ENCODE measurements at places on chromosomes 13 and 19.

DNA sequence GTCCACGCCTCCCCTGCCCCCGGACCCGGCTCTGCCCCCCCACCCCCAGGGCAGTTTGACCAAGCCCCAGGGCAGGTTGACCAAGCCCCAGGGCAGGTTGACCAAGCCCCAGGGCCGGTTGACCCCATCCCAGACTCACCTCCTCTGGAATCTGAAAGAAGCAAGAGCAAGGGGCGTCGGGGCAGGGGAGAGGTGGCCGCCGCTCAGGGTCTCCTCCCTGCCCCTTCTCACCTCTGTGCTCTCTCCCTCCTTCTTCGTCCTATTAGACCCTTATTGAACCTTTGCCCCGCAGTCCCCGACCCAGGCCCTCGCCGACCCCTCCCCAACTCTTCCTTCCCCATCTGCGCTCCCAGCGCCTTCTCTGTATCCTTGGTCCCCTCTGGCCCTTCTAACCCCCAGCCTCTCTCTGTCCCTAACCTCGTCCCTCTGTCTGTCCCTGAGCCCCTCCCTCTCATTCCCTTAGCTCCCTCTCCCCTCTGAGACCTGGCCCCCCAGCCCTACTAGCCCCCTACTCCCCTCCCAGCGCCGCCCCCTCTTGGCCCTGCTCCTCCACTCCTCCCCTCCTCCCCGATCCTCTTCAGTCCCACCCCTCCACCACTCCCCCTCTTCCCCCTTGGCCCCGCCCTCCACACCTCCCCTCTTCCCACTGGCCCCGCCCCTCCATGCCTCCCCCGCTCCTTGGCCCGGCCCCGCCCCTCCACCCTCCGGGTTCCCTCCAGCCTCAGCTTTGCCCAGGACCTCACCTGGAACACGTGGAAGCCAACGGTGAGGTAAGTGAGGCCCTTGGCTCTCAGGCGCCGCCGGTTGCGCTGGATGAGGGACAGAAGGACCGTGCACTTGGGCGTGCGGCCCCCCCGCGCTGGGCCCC, 7.6 kb downstream of the CAPN12 start:
- DNase-seq, result peak; percentile 52

GRCh38 chr13:91046715-91047327, 300.7 kb upstream of the MIR17HG start:
- no peak for DNase-seq

GRCh38 chr19:3506384-3507340, 551 bp downstream of the FZR1 start:
- no peak for DNase-seq

GRCh38 chr13:21670006-21670882, 629 bp upstream of the FGF9 start:
- DNase-seq, result no peak

GRCh38 chr13:98476538-98476966, 100.4 kb downstream of the STK24 start:
- peak; percentile 87 for DNase-seq

GRCh38 chr13:102761071-102761470, 12.5 kb downstream of the TEX30 start:
- DNase-seq, result no peak

DNA sequence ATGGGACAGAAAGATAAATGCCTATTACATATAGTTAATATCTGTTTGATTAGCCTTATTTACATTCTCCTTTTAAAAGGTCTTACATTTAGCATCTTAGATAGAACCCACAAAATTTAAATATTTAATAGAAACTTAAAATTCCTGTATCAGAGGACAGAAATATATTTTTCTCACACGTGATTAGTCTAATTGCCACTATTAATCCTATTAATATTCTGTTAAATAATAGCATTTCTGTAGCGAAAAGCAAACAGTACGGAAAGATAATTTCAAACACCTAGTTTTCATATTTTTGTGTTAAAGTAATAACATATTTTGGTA, 380 bp upstream of the ZNF30 start:
- no peak for DNase-seq

GRCh38 chr19:33514885-33515551, 6.6 kb downstream of the PEPD start:
- no peak for DNase-seq

DNA sequence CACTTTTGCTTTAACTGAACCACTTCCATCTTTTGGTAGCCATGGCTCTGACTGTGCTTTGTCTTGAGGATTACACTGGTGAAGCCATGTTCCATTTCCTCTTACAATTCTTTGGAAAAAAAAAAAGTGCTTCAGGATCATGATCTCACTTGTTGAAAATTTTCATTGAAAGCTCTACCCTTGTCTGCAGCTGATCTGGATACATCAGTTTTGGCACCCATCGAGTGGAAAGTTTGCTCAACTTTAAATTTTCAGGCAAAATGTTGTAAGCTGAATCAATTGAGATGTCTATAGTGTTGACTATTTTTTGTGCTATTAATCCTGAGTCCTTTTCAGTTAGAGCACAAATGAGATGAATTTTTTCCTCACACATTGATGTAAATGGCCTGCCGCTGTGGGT, 48.3 kb upstream of the RFXAP start:
- no peak for DNase-seq

GRCh38 chr13:34338102-34338501, 520.2 kb downstream of the RFC3 start:
- no peak for DNase-seq

- no peak for DNase-seq
These were observed 32.9 kb upstream of the KCTD15 start for GRCh38 chr19:33763633-33764371.

- DNase-seq, result no peak
These were observed 70.3 kb downstream of the TEX29 start for GRCh38 chr13:111390522-111391270.

DNA sequence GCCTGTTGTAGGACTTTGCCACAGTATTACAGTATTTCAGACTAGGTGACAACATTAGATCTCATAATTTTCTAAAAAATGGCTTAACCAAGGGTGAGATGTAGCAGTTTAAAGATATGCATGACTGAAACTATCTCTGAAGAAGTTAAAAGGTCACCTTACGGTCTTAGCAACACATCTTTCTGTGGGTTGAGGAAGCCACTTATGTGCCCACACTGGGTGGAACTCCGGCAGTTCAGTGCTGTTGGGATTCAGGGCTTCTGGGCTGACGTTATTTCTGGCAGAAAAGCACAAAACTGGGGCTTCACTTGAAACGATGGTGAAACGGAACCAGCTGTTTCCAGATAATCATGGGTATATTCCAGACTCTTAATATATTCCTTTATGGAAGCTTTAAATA, 697.3 kb downstream of the PCDH9 start:
- DNase-seq, result no peak

DNA sequence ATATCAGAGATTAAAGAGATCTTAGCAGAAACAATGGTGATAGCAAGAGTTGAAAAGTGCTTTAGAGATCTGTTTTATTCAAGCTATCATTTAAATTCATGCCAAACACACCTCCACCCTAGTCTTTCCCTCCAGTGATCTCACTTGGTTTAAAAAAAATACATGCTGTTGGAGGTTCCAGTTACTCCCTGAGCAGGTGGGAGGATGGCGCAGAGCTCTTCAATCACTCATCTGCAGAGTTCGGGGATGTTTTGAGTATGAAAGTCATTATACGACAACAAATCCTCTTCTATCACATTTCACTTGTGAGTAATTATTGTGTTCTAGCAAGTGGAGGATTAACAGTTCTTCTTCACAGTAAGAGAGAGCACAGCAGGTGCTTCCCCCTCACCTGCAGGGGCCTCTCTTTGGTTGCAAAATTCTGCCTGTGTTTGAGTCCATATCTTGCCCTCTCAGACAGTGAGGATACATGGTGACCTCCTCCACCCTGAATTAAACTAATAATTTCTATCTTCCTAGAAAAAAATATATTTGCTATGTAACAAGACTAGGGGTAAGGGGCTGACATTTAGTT, 376.7 kb downstream of the LIG4 start:
- no peak for DNase-seq

DNA sequence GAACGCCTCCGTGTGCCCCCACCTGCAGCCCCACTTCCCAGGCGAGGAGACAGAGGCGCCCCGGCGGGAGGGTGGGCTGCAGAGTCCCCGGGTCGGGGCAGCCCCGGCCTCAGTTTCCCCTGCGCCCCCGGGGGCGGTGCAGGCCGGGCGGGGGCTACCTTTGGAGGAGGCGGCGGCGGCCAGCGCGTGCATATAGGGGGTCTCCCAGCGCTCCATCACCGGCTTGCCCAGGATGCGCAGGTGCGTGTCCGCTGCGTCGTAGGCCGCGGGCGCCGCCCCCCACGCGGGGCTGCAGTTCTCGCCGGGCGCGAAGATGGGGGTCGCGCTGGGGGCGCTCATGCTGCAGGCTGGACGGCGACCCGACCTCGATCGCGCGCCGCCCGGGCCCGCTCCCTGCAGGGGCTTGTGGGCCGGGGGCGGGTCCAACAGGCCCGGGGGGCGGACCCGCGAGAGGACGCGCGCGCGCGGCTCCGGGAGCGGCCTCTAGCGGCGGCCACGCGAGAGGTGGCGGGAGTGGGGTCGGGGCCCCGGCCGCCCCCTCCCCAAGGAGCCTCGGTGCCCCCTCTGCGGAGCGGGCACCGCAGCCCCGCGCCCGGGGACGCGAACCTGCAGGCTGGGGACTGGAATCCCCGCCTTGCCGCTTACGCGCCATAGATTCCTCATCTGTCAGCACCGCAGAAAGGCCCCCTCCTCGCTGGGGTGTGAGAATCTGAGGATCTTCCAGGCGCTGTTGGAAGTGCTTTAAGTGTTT, at the start of gene GAMT:
TSS of gene GAMT (minus strand) at position 405 of the 751 bp plus-strand sequence. CDS start at position 339, 66 bp downstream.
- DNase-seq, result no peak

- no peak for DNase-seq
These were observed 527 bp upstream of the EMC10 start for GRCh38 chr19:50475736-50476223.

- DNase-seq, result no peak
These were observed 227.5 kb upstream of the SERP2 start for GRCh38 chr13:44146138-44146537.

GRCh38 chr13:31207661-31208552, 8.1 kb downstream of the B3GLCT start:
- DNase-seq, result no peak

- DNase-seq, result peak; percentile 27
These were observed 148.9 kb downstream of the DCT start for GRCh38 chr13:94330552-94331071.

DNA sequence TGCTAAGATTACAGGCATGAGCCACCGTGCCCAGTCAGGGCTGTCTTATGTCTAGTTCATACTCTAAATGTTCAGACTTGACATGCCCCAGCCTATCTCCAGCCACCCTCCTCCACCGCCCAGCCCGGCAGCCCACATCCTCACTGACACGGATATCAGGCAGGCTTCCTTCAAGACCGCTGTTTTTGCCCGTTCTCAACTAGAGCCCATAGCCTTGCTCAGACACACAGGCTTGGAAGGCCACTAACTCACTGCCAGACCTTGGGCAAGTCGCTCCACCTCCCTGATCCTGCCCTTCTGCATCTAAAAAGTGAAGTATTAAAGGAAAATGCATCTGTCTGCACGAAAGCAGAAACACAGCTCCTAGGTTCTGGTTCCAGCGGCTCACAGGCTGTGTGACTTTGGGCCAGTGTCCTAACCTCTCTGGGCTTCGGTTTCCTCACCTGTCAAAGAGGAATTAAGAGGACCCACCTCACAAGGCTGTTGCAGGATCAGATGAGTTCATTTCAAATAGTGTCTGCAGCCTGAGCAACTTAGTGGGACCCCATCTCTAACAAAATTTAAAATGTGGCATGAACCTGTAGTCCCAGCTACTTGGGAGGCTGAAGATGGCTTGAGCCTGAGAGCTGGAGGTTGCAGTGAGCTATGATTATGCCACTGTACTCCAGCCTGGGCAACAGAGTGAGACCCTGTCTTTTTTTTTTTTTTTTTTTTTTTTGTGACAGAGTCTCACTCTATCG, 14.5 kb upstream of the CERS4 start:
- DNase-seq, result no peak

DNA sequence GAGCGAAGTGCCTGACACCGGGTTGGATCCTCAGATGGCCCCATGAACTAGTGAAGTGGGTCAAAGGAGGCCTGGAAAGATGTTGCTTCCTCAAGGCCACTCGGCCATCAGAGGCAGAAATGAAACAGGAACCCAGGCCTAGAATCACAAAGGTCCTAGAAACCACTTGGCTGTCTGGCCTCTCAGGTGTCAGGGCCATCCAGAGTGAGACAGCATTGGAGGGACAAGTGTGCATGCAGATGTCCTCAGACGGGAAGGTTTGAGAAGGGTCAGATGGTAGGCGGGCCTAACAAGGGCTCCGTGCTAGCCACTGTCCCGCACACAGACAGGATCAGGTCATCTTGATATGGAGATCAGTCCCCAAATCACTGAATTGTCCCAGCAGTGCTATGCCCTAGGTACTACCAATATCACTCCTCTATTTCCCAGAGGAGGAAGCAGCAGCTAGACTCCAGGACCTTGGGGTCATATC, 14.3 kb downstream of the CCDC97 start:
- DNase-seq, result no peak

- DNase-seq, result no peak
These were observed 72.4 kb upstream of the CLDN10 start for GRCh38 chr13:95480131-95480545.

DNA sequence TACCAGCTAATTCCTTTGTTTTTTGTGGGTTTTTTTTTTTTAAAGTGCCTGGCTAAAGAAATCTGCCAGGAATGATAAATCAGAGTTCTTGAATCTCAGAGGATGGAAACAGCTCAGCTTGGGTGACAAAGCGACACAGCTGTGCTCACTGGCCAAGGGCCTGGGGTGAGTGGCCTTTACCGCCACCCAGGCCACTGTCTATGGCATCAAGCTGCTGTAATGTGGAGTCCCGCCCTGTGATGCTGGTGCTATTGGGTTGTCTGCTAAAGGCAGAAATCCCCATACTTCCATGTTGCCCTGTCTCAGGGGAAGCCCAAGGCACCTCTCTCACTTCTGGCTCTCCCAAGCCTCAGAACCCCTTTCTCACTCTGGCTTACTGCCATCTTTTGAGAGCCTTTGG, 82.6 kb upstream of the FARP1 start:
- no peak for DNase-seq

GRCh38 chr19:5204212-5204611, 136.4 kb downstream of the PTPRS start:
- DNase-seq, result no peak

DNA sequence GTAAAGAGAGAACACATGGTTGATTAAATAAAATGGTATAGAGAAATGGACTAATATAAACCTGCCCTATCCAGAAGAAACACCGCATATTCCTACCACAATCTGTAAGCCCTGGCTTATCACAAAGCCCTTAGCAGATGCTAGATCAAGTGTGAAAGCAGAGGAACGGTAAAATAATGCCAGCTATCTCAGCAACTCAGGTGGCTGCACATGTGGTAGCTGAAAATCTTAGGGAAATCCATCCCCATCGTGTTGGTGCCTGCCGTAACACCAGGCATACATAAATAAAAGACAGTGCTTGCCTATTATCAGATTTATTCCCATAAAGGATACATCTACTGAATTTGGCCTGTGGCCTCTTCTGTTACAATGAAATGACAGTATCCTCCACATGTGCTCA, 304.1 kb upstream of the MAB21L1 start:
- DNase-seq, result no peak

- DNase-seq, result no peak
These were observed at the start of gene ITGBL1 for GRCh38 chr13:101452519-101453485. Gene ITGBL1 (plus strand): TSS chr13:101452675. CDS start chr13:101452834, 159 bp downstream.
